ENCODE measurements at places on chromosomes 1 and 21.

- no peak for DNase-seq
Observed at GRCh38 chr1:177825276-177825901, 144.5 kb downstream of the SEC16B start.

GRCh38 chr1:167121375-167122120, 27.7 kb downstream of the STYXL2 start:
- peak; percentile 7 for DNase-seq

DNA sequence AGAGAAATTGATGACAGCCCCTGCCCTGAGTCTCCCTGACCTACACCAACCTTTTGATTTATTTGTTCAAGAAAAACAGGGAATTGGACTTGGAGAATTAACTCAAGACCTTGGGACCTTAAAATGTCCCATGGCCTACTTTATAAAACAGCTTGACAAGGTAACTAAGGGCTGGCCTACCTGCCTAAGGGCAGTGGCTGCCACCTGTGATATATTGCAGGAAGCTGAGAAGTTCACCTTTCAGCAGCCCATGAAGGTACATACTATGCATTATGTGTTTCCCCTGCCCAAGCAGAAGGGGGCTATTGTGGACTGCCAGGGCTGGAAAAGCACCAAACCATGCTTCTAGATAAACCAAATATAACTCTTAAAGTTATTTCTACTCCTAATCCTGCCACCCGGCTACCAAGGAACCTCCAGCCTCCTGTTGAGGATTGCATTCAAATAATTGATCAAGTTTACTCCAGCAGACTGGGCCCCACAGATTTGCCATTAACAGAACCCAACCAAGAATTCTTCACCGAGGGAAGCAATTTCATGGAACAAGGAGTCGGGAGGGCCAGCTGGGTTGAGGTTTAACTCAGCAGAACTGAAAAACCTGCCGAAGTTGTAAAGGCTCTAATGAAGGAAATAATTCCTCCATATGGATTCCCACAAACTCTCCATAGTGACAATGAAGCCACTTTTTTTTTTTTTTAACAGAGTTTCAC, 28.2 kb downstream of the LACTBL1 start:
- DNase-seq, result no peak

DNA sequence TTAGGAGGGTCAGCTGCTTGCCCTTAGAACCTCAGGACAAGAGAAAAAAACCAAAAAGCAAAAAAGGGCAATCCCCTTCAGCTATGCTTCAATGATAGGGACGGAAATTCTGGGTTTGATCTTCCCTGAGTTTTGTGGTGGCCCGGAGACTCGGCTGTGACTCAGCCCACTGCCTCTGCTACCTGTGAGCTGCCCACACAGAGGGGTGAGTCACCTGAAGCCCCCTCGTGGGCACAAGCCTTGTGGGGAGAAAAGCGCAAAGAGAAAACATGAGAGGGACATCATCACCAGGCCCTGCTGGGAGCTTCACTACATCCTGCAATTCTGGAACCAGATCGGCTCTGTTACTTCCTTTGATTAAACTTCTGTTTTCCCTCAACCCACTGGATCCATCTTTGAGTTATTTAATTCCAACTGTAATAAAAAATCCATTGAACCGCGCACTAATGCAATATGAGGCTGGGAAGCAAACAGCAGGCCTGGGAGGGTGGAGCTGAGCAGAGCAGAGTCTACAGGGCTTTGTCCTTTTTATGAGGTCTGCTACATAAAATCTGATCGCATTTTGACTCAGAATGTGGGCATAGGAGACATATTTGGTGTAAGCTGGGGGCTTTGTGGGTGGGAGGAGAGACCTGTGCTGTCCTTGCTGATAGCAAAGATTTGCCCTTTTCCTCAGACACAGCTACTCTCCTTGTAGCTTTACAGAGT, 58.7 kb upstream of the STUM start:
- no peak for DNase-seq

GRCh38 chr21:15001857-15002606, 62.8 kb downstream of the NRIP1 start:
- no peak for DNase-seq

GRCh38 chr1:2451741-2452140, 24.3 kb upstream of the PLCH2 start:
- no peak for DNase-seq

Measured in activated CD4-positive, alpha-beta T cell treated with anti-CD3 and anti-CD28 coated beads, Interleukin-2, amount 50 U/mL, for 4 hours (primary cell).